Testis (tissue), 5 donors: ENCODE measurements at places on chromosomes 1 and 21. TPM values are rescaled to one million over a fixed set of nuclear protein-coding genes. Genes with fewer than 3 reads are reported as not detected.

- no peak for DNase-seq
Measured at GRCh38 chr1:40353082-40353481, 20.4 kb upstream of the SMAP2 start.

The RXFP4 gene
- not detected for polyA plus RNA-seq

- no peak for DNase-seq
Measured at GRCh38 chr1:205590457-205590768, 41.4 kb downstream of the ELK4 start.

GRCh38 chr1:91752324-91752723 is 133.6 kb downstream of the TGFBR3 start:
- no peak for DNase-seq

- no peak for DNase-seq
Measured at GRCh38 chr1:182304218-182304617, 87.4 kb downstream of the GLUL start.

DNA sequence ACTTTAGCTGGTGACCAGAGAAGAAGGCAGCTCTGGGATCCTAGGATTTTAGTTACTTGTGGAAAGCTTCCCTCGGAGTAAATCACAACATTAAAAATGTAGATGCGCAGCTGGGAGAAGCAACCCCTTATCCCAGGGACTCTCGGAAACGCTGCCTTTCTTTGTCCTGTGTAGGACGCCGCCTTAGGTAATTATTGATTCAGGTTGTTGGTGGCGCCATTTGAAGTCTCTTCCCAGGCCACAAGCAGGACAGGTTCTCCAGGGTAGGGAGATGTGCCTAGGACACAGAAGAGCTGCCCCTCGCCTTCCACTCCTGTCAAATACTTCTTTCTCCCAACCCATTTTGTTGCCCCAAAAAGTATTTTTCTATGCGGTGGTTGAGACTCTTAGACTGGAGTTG is 10.3 kb downstream of the SLC37A1 start:
- DNase-seq = no peak

The AK2 gene
- polyA plus RNA-seq = 144 TPM

DNA sequence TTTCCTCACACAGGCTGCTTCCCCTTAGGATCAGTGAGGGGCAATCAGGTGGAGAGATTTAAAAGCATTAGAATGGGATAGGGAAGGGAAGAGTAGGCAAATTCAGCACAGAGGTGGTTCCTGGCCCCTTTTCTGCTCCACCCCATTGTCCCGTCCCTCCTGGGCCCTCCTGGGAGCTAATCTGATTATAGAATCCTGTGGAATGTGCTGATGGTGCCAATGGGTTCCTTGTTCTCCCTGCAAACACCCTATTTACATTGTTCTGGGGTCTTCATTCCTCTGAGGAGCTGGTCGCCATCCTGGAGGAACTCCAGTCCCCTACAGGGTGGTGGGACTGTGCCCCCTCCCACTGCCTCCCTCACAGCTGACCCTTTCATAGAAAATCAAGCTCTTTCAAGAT is 34.4 kb upstream of the LRP8 start:
- no peak for DNase-seq

DNA sequence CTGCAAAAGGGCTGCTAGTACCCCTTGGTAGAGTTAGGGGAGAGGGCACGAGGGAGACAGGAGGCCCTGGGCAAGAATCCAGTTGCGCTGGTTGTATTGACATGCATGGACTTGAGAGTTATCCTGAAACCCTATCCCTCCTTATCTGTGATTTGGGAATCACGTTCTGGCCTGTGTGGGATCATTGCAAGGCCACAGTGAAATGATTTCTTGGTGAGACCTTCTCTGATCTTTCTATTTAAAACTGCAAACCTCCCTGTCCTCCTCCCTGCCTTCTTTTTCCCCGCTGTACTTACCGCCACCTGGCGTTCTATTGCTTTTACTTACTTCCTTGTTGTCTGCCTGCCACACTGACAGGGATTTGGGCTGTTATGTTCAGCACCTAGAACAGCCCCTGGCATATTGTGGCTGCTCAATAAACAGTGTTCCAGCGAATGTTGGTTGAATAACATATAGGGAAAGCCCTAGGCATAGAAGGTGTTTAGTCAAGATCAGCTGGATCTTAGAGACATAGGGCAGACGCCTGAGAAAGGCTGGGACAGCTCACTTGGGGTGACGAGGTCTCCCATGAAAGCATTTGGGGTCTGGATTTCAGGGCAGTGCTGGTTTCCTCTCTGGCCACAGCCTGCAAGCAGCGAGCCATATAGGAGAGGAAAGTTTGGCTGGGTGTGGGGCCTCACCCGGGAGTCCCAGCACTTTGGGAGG is 25.6 kb downstream of the ALPL start:
- DNase-seq = peak; percentile 60

- DNase-seq = no peak
Measured at GRCh38 chr1:93628681-93629080, 53.0 kb downstream of the BCAR3 start.

GRCh38 chr1:168161459-168161858 is 17.3 kb upstream of the TIPRL start:
- peak; percentile 39 for DNase-seq

- DNase-seq = peak; percentile 62
Measured at GRCh38 chr1:52142220-52143183, 613 bp downstream of the ZFYVE9 start.

- DNase-seq = no peak
Measured at GRCh38 chr1:204868340-204868700, 2.3 kb upstream of the NFASC start.

The SLC44A3 gene
- polyA plus RNA-seq = 6.4 TPM

DNA sequence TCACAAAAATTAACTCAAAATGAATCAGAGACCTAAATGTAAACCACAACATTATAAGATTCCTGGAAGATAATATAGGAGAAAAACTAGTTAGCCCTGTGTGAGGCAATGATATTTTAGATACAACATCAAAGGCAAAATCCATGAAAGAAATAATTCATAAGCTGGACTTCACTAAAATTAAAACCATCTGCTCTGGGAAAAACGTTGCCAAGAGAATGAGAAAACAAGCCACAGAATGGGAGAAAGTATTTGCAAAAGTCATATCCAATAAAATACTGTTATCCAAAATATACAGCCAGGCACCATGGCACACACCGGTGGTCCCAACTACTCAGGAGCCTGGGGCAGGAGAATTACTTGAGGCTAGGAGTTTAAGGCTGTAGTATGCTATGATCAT is 70.3 kb downstream of the SYF2 start:
- no peak for DNase-seq

The LHX4 gene
- polyA plus RNA-seq = 5.2 TPM

DNA sequence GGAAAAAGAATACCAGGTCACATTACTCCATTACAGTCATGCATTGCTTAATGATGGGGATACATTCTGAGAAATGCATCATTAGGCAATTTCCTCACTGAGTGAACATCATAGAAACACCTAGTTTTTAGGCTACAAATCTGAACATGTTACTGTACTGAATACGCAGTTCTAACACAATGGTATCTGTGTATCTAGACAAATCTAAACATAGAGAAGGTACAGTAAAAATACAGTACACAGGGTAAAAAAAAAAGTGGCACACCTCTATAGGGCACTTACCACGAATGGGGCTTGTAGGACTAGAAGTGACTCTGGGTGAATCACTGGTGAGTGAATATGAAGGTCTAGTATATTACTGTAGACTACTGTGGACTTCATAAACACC is 115.7 kb downstream of the AKT3 start:
- no peak for DNase-seq

DNA sequence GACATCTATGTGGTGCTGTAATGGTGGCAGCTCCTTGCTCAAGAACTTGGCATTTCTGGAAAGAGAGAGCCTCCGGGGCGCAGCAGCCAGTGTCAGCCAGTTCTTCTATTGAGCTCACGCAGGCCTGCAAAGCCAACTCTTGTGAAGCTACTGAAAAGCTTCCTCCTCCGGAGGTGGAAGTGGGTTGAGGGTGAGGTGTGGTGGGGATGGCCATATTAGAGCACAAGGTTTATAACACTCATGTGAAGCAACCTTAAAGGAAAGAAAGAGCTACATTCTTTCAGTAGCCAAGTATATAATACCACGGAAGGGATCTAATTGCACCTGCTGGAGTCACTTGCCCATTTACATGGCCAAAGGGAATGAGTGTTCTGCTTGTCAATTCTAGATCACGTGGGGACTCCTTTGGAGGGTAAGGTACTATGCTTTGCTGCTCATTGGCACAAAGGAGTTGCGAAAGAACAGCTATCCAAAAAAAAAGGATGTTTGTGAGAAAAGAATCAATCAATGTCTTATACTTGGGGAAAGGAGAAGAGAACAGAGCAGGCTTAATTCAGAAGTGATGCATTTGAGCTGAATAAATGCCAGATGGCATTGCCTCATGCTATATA is 18.3 kb upstream of the MAP10 start:
- no peak for DNase-seq
